ENCODE measurements at places on chromosomes 13 and 19. TPM values are rescaled to one million over a fixed set of nuclear protein-coding genes. Genes with fewer than 3 reads are reported as not detected.

DDX39A gene
- 538 TPM for total RNA-seq

DNA sequence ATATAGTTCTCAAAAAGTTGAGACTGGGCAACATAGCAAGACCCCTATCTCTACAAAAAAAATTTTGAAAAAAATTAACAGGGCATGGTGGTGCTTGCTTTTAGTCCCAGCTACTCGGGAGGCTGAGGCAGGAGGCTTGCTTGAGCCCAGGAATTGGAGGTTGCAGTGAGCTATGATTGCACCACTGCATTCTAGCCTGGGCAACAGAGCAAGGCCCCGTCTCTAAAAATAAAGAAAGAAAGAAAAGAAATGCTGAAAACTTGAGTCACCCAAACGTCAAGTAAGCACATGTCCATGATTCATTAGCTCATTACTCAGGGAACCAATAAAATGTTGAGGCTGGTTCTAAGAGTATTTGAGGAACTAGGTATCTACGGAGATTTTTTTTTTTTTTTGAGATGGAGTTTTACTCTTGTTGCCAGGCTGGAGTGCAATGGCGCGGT is 33.9 kb upstream of the SEMA6B start:
- DNase-seq: no peak

DNA sequence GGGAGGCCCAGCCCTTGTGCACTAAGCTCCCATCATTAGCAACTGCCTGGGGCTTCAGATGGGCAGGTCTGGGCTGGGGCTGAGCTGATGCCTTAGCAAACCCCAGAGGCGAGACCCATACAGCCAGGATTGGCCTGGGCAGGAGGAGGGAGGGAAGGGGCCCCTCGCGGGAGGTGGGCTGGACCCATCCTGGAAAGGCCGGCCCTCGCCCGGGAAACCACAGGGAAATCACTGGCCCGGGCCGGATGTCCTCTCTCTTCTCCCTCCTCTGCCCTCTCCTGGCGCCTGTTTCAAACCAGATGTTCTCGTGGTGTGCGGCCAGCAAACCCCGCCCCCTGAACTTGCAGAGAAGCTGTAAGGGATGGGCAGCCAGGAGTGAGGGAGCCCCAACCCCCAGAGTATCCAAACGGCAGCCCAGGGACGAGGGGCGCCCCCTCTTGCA is 43.1 kb downstream of the TMEM255B start:
- DNase-seq: no peak

DNA sequence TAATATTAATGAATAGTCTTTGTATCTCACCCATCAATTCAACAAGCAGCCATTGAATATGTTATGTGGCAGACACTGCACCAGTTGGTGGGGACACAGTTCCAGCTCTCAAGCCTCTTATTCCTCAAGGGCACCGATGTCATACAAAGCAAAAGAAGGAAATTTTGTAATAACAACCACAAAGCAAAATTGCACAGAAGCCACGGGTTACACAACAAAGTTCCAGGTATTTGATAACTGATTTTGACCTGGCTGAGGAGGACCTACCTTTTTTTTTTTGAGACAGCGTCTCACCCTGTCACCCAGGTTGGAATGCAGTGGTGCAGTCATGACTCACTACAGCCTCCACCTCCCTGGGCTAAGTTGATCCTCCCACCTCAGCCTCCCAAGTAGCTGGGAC is 266.7 kb downstream of the FOXO1 start:
- DNase-seq: no peak

GRCh38 chr19:56476651-56477428 is at the start of gene ZNF667:
Gene ZNF667 (minus strand): TSS chr19:56477345. CDS start chr19:56462370, 14,975 bp downstream.
- peak; percentile 23 for DNase-seq

DNA sequence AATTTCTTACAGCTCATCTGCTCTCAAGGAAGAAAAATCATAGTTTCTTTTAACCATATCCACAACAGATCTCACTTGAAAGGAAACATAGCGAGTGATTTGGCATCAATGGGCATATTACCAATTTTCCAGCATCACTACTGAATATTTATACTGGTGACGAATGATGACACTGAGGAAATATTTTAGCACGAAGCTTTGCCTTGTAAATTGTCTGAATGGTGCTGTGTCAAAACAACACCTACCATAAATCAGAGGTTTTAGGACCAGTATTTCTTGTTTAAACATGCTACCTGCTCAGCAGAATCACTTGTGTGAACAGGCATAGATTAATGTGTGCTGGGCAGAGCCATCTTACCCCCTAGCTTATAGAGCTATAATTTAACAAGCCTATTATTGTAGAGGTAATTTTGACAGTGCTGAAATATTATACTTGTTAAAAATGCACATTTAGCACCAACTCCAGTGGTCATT is 146.8 kb downstream of the ABCC4 start:
- no peak for DNase-seq

GRCh38 chr13:55937180-55937579 is 1203.5 kb upstream of the PRR20A start:
- DNase-seq: no peak

ATXN8OS gene
- total RNA-seq: not detected

DNA sequence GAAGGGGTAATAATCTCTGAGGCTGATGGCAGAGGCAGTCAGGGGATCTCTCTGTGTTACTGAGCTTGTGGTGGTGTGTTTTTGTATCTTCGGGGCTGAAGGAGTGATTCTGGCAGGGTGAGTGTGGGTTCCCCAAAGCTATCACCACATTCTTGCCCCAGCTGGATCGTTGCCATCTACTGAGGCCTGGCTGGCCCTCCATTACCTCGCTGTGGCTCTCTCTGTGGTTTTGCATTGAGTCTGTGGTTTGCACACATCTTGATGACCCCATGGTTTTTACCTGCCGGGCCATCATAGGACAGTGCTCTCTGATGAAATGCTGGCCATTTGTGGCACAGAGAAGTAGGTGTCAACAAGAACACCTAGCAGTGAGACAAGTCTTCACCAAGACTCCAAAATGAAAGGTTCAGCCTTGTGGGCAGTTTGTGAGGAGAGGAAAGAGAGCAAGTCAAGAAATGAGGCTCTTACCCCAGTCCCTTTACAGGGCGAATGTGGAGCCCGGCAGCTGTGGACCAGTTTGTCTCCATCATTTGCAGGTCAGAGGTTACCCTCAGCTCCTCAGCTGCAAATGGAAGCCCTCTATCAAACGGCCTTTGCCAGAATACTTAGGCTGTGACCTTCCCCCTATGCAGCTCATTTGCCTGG is 69.0 kb upstream of the NPAS1 start:
- DNase-seq: no peak

DNA sequence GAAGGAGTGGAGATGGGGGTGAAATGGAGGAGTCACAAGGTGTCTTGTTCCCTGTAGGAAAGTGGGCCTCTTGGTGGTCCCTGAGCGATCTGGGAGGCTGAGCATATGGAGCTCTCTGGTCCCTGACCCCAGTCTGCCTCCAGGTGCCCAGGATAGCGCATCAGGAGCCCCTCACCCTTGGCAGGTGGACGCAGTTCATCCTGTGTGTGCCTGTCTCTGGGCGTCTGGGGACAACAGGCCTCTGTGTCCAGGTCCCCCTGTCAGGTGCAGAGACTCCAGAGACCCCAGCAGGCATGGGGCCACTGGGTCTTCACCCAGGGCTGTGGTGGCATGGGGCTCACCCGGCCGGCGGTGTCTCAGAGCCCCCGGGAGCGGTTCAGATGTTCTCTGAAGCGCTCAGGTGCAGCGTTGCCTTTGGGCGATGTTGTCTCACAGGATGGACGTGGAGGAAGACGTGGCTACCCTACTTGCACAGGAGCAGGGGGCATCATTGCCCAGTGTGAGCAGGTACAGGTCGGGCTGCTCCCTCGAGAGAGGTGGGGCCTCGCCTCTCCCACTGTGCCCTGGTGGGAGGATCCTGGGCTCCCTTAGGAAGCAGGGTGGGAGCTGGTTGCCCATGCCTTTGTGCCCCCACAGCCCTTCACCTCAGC is 58.1 kb upstream of the TPM4 start:
- DNase-seq: no peak

DNA sequence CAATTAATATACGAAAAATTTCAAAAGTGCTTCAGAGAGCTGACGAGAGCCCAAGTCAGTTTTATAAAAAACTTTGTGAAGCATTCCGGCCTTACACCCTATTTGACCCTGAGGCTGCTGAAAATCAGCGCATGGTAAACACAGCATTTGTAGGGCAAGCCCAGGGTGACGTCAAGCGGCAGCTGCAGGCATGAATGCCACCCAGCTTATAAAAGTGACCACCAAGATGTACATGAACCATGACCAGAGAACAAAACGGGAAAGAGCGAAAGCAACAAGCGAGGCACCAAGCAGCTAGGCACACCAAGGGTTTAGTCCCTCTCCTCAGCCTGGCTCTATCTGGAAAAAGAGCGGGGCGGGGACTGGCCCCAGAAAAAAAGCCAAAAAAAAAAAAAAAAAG is 6.0 kb downstream of the SIGLEC11 start:
- no peak for DNase-seq

GRCh38 chr19:6593651-6594416 is 2.9 kb upstream of the CD70 start:
- no peak for DNase-seq

- no peak for DNase-seq
Measured at GRCh38 chr13:55615081-55615480, 1525.6 kb upstream of the PRR20A start.

DNAAF3 gene
- not detected for total RNA-seq

- no peak for DNase-seq
Measured at GRCh38 chr13:24502533-24503378, 9.8 kb downstream of the PARP4 start.

- DNase-seq: no peak
Measured at GRCh38 chr13:108451121-108451520, 178.3 kb upstream of the MYO16 start.

- DNase-seq: no peak
Measured at GRCh38 chr13:107250628-107251027, 682.7 kb upstream of the ARGLU1 start.

GRCh38 chr13:89694451-89694850 is 1653.0 kb upstream of the MIR17HG start:
- DNase-seq: no peak

- no peak for DNase-seq
Measured at GRCh38 chr13:23817136-23817535, 72.1 kb downstream of the MIPEP start.

GRCh38 chr19:16100524-16100923 is 11.2 kb upstream of the RAB8A start:
- DNase-seq: no peak

GRCh38 chr13:73767747-73768315 is 366.4 kb downstream of the KLF12 start:
- DNase-seq: peak; percentile 12

- no peak for DNase-seq
Measured at GRCh38 chr19:18830488-18830887, 1.3 kb upstream of the UPF1 start.

ARHGAP33 gene
- 5.5 TPM for total RNA-seq

KLK10 gene
- total RNA-seq: not detected

- DNase-seq: no peak
Measured at GRCh38 chr19:15062036-15062435, 12.8 kb downstream of the CASP14 start.

GRCh38 chr13:50873467-50873866 is 30.0 kb upstream of the DLEU7 start:
- DNase-seq: no peak

SPRY2 gene
- total RNA-seq: 1.8 TPM

DNA sequence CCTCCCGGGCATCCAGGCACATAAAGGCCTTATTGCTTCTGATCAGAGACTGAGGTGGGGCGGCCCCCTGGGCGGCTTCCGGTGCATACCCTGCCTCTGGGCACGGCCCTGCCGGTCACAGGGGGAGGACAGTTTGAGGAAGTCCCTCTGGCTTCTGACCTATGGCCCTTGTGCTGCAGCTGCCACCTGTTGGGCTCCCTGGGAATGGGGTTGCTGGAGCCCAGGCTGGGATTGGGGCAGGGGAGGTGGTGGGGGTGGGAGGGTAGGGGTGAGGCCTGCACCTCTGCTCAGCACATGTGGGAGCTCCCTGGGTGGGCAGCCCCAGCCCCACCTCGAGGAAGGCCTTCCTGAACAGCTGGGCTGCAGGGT is 10.7 kb downstream of the ANO8 start:
- no peak for DNase-seq

- DNase-seq: no peak
Measured at GRCh38 chr13:59099182-59099974, 1064.3 kb downstream of the DIAPH3 start.

PRRG2 gene
- total RNA-seq: 1.4 TPM

ZNF665 gene
- total RNA-seq: 0.57 TPM
